Left renal pelvis (tissue), 4 donors: ENCODE measurements at places on chromosomes 1 and 21.

DNA sequence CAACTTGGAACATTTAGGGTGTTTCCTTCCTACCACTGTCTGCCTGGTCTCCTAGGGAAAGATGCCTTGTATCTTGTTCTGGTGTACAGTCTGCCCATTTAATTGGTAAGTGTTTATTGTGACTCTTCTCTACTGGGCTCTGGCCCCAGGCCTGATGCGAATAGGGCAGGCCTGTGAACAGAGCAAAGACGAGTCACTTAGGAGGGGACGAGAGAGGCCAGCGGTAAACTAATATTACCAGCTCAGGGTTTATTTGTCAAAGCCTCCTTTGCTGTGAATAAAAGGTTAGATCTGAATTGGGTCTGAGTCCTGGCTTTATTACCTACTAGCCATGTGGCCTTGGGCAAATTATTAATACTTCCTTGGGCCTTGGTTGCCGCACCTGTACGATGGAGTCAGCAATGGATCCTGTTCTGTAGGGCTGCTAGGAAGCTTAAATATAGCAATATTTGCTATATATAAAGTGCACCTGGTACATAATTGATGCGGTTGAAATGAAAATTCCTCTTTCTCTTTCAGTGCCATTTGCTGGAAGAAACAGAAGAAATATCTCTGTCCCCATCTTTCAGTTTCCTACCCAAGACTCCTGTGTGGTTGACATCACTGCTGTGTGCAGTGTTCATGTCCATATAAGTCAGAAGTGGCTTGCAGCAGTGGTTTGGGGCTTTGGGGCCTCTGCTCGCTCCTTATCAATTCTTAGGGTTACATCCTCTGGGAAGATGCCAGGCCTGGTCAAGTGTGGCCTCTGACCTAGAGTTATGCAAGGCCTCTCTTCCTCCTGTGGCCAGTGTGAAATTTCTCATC is 32.4 kb downstream of the MAPKAPK2 start:
- DNase-seq, result no peak

GRCh38 chr1:87572891-87573290 is 244.2 kb downstream of the LMO4 start:
- no peak for DNase-seq

DNA sequence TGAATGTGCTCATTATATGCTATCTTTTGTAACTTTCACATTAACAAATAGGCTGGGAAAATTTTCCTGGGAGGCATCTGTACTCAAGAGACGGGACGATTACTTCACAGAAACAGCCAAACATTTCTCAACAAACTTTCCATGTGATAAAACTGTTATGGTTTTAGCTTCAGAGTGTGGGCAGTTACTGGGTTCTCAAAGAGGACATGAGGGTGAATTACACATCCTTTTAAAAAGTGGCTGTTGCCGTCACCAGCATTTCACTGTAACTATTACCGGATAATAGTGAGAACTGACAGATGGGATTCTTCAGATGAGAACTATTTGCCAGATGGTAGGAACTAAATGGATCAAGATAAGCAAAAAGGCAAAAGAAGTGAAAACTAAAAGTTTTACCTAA is 109.1 kb downstream of the APP start:
- DNase-seq, result no peak

- no peak for DNase-seq
These were observed 3.5 kb downstream of the CELA2A start for GRCh38 chr1:15459771-15460707.

DNA sequence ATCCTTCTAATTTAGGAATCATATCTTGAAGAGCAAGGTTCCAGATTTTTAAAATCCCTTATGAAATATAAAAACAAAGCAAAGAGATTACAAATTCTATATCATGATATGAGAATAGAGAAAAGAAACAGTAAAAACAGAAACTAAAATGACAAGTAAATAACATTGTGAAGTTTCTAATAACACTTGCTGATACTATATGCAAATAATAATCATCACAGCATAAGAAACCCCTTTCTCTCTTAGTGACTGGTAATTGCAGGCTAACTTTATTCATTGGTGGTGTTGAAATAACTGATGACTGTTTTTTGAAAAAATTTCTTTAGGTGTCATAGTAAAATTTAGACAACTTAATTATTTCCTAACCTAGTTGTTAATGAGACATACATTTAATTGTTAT is 281.6 kb downstream of the PLA2G4A start:
- DNase-seq, result no peak

DNA sequence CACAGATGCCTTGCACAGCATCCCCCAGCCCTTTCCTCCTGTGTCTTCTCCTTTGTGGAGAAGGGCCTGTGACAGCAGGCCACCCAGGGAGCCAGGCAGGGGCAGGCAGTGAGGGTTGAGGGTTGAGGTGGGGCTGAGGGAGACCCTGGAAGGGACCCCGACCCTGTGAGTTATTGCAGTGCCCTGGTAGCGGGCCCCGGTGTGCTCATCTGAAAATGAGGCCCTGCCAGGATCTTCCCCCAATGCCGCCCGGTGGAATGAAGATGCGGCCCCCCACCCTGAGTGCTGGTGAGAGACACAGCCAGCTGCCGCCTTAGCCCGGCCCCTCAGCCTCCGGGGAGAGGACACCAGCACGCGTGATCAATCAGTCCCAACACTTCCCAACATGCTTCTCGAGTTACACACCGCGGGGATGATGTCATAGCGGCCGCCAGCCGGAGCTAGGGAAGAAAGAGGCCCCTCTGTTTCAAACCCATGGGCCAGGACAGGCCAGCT is 36.2 kb upstream of the ACTRT2 start:
- DNase-seq, result peak; percentile 60

DNA sequence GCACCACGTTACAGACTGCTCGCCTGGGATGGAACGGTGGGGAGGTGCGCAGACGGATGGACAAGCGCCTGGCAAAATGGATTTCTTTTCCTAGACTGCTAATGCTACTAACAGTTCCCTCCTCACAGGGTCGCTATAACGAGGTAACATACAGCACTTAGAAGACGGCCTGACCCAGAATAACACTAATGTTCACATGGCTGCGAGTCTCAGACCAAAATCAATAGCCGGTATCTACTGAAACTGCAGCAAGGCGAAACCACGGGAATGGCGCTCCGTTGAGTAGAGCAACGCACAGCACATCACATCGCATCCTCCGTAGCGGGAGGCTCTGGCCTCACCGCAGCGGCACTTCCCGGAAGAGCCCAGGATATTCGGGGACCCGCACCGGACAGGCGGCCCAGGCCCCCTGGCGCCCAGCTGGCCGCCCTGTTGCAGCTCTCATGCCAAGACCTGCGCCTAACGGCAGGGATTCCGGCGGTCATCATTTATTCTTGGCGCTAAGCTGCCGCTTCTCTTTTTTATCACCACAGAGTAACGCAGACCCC is 46.6 kb downstream of the VPS26C start:
- DNase-seq, result peak; percentile 17

DNA sequence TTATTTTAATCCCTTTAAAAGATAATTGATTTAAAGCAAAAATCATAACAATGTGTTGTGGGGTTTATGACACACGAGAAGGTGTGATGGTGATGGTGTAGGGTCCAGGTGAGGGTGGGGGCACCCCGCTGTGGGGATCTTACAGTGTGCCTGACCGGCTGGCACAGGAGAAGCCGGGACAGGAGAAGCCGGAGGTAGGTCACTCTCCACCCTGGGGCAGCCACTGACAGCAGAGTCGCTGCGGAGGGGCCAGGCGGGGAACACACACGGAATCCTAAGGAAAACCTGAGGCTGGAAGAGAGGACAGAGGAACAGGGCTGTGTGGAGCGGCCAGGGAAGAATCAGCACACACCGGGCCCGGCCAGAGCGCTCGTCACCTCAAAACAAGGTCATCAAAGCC is 4.3 kb upstream of the LRRC3 start:
- DNase-seq, result no peak

DNA sequence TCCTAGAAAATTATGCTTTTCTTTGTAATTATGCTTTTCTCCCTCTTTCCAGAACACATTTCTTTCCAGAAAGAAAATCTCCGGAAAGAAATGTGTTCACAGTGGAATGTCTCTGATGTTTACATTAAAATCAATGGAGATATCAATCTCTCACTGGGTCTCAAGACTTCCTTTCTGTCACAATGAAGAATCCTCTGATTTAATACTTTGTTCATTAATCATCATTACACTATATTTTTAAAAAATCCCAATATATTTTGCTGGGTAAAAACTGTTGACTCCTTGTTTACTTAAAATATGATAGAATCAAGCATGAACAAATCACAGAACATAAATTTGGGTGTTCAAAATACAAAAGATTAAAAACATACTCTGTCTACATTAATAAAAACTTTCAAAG is 26.3 kb upstream of the TGFBR3 start:
- DNase-seq, result no peak
